ENCODE measurements at places on chromosomes 16 and 17.

DNA sequence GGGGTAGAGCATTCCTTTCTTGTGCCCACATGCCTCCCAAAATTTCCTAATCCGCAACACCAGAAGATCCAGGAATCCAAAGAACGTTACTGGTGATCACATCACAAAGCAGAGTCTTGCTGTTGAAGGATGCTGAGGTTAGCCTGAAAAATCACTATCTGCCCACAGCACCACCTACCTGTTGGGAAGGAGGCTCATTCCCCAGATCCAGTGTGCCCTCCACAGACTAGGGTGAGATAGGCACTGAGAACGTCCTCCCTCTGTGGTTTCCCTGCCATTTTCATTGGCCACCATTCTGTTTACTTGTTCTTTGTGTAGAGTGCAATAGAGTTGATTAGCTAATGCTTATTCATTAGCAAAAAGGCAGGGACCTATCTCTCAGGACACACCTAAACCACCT is 30.3 kb downstream of the RCVRN start:
- DNase-seq, result no peak

GRCh38 chr17:21058098-21058893 is 15.5 kb upstream of the USP22 start:
- DNase-seq, result no peak

- DNase-seq, result no peak
Observed at GRCh38 chr17:78316867-78317789, 42.7 kb downstream of the SOCS3 start.

DNA sequence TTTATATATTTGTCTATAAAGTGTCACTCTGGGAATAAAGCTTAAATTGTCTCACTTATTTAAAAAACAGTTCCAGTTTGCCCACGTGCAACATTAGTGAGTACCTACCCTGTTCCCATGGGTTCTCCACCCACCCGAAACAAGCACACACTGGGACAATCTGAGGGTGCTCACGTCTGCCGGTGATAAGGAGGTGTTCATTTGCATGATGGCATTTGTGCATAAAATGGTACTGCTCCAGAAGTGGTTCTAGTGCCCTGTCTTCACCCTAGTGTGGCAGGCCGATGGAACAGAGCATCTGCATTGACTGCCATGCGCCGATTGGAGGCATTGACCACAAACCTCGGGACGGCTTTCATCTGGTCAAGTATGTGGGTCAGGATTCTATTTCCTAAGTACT is 35.6 kb upstream of the ENDOV start:
- DNase-seq, result no peak

DNA sequence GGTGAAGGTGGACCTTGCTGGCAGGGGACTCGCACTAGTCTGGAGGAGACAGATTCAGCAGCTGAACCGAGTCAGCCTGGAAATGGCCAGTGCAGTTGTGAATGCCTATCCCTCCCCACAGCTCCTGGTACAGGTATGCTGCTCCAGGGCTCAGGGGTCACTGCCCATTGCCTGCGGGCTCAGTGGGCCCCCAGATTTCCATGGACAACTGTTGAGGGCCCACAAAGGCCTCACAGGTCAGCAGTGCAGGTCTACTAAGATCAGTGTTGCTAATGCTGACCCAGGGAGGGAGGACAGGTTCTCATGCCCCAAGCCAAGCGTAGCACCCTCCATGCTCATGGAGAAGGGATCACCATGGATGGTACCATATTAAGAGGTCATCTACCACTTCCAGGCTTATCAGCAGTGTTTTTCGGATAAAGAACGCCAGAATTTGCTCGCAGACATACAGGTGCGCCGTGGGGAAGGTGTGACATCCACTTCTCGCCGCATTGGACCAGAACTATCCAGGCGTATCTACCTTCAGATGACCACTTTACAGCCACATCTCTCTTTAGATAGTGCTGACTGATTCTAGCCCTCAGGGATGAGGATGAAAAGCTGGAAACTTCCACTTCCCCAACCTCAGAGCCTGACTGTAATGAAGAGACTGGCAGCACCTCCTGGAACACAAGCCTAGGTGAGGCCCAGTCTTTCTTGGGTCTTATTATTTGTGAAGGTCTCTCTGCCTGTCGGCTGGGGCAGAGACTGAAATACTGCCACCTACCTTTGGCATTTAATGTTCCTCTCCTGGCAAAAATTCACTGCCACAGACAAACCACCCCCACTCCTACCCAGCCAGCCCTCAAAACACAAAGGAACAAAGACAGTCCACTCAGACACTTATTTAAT is 7.6 kb downstream of the EME1 start:
- DNase-seq, result no peak

DNA sequence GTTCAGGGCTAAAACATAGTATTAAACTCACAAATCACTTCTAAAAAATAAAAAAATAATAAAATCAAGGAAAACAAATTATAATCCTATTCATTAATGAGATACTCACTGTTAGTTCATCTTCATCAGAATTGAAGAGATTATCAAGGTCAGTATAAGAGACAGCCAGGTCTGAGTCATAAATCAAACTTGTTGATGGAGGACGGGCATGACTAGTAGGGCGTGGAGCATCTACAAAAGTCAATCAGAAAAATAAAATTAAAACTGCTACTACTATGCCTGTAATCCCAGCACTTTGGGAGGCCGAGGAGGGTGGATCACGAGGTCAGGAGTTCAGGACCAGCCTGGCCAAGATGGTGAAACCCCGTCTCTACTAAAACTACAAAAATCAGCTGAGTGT is 59.1 kb upstream of the INTS2 start:
- no peak for DNase-seq

GRCh38 chr17:8701221-8701620 is 43.4 kb downstream of the CCDC42 start:
- DNase-seq, result no peak

GRCh38 chr17:1324201-1324771 is 44.8 kb downstream of the TRARG1 start:
- DNase-seq, result no peak

- peak; percentile 1 for DNase-seq
Observed at GRCh38 chr16:56013962-56014552, 138.9 kb upstream of the CES5A start.

GRCh38 chr17:17553217-17554195 is 38.0 kb downstream of the PEMT start:
- DNase-seq, result no peak

DNA sequence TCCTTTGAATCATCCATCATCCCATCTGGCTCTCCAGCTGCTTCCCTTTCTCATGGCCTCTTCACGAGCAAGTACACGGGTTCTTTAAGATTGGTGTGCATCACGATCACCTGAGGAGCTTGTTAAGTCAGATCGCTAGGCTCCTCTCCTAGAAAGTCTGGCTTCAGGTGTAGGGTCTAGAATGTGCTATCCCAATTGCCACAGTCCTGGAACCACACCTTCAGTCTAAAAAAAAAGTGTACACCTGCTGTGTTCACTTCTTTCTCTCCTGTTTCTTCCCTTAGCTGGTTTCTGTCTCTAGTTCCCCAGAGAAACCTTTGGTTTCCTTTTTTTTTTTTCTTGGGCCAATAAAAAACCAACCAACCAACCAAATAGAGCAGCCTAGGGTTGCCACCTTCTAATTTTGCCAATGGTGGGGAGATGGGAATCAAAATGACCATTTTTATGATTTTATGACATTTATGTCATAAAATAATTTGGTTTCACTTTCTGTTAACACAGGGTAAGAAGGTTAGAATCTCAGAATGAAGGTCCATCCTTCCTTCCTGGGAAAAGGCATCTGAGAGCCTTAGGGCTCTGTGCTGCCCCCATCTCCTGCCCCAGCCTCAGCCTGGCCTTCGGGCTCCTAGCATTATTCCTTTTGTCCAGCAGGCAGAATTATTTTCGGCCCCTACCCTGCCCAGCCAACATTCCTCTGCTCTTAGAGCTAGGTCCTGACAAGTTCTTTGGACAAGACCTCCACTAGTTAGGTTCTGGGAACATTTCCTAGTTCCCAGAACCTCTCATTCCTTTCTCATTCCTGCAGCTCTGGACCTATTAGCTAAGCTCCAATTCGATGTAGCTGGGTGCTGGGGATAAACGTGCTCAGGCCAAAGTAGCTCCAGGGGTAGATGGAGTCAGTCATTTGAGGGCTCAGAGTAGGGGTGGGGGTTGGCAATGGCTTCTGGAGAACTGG is 1.9 kb upstream of the GGT6 start:
- no peak for DNase-seq

Data from stimulated activated CD8-positive, alpha-beta memory T cell treated with anti-CD3 and anti-CD28 coated beads, Interleukin-12 subunit alpha, Interleukin-12 subunit beta, amount 100 ng/mL, for 1 hour (primary cell).